ENCODE measurements at places on chromosomes 1 and 21.

DNA sequence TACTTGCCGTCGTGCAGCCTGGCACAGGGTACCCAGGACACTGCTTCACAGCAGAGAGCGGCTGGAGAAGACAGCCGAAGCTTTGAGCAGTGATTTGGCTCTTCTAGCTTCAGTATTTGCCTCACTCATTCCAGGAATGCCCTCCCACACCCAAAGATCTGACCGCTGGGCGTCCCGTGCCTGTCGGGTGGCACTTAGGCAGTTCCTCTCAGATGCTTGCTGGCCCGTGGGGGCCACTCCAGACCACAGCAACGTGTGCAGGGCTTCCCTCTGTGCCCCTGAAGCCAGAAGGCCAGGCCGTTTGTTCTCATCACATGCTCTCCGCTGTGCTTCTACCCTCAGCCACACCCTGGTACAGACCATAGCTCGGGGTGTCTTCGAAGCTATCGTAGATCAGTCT is 17.0 kb downstream of the RRP1B start:
- no peak for DNase-seq

DNA sequence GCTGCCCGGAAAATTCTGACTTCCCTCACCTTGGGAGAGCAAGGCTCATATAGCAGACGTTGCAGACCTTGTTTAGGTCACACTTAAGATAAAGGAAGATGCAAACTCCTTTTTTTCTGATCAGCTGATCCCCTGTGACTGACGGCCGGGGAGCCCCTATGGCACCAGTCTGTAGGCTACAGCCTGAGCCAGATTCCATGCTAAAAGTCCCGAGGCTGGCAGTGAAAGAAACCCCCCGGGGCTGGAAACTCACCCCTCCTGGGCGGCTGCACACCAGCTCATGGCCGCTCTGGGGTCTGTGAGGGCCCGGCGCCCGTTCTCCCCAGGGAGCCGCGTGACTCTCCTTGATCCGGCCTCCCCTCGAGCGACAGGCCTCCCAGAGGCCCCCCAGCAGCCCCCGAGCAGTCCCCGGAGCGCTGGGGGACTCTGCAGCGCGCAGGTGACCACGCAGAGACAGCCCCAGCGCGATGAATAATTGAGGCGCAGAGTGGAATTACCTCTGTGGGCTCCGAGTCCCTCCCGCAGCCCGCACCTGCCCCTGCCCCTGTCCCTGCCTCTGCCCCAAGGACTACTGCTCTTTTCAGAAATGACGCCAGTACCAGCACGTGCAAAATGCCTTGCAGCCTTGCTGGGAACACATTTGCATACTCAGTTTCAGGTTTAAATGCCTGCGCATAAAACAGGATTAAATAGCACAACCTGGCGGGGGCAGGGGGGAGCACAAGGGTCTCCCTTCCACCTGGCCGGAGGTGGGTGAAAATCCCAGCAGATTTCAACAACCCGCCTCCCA is 62.6 kb upstream of the CLDN14 start:
- DNase-seq, result no peak

GRCh38 chr1:190243056-190243455 is 234.6 kb downstream of the BRINP3 start:
- no peak for DNase-seq

- no peak for DNase-seq
These were observed 27.2 kb downstream of the MYOG start for GRCh38 chr1:203058676-203058935.

DNA sequence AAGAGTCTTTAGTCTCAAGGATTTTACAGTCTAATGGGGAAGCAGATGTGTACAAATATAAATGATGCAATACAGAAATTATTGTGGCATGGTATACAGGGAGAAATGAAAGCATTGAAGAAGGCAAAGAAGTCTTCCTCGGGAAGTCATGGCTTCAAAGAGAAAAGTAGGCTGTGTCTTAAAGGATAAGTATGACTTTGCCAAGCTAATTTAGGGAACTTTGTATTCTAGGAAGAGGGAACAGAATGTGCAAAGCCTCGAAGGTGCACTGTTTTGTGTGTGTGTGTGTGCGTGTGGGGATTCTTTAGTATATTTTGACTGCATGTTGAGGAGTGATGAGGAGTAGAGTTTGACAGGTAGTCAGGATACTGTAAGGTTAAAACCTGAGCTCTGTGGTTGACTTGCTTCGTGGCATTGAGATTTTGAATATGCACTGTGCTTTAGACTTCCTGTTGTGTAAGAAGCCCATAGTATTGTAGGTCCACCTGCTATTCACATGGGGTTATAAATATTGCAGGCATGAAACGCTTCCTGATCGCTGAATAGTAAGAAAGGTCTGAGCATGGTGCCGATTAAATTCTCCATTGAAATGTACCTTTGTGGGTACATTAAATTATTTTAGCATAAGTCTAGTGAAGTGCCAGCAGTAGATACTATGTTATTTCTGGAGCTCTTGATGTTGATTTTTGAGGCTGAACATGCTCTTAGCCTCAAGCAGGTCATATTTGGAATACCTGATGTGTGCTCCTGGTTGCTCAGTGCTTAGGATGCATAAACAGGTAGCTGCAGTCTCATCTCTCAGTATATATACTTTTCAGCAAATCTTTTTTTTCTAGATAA is 8.0 kb downstream of the SMAP2 start:
- no peak for DNase-seq

- no peak for DNase-seq
These were observed 27.2 kb upstream of the SHISA4 start for GRCh38 chr1:201861448-201861847.

All from NCI-H2107 (cell line).